ENCODE measurements at places on chromosomes 1 and 21.

GRCh38 chr1:77797991-77798390 lies 18.5 kb downstream of the MIGA1 start:
- DNase-seq = no peak

DNA sequence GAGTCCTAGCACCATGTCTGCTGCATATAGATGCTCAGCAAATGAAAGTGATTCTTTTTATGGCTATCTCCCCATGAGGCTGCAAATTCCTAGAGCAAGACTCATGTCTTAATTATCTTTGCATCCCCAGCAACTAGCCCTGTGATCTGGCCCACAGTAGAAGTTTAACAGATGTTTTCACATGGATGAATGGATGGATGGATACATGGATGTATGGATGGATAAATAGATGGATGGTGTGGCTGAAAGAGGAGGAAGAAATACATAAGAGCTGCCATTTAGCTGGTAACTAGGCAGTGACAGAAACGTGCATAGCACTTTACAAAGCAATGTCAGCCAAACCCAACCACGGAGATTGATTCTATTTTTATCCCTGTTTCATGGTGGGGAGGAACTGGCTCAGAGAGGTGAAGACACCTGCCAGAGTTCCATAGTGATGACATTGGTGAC lies 32.7 kb upstream of the ZBTB40 start:
- DNase-seq = peak; percentile 62

- no peak for DNase-seq
Measured at GRCh38 chr1:3604468-3604974, 6.8 kb downstream of the MEGF6 start.

DNA sequence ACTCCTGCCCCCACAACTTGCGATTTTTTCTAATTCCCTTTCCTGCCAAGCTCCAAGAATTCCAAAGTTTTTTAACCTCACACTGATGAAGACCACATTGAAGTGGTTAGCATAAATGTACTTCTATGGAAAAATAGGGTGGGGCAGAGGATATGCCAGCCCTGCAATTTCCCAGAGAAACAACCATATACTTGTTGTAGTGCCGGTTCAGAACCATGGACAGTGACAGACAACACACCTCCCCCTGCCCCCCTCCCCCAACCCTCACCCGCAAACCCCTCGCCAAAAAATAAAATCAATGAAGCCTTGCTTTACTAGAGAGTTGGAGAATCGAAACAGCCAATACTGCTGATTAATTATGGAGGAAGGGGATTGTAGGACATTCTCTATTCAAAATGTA lies 109.5 kb upstream of the GRIK3 start:
- no peak for DNase-seq

GRCh38 chr1:27658951-27659496 lies 13.0 kb downstream of the IFI6 start:
- peak; percentile 37 for DNase-seq
